A549 treated with Hydrocortisone at 1 μM for 4 hours (cell line): ENCODE measurements at places on chromosomes 12 and 14. TPM values are rescaled to one million over a fixed set of nuclear protein-coding genes. Genes with fewer than 3 reads are reported as not detected.

The AKAP3 gene
- 0.07 to 0.28 TPM (median 0.13 TPM) in 5 replicates for total RNA-seq

The ABCD2 gene
- not detected in 5 replicates for total RNA-seq

The SAMD15 gene
- total RNA-seq, result 1.2 to 2.6 TPM (median 1.6 TPM) in 5 replicates

The FGF23 gene
- not detected in 5 replicates for total RNA-seq

The SRGAP1 gene
- 9.6 to 12.8 TPM (median 10.2 TPM) in 5 replicates for total RNA-seq

The EPYC gene
- not detected in 5 replicates for total RNA-seq

The SART3 gene
- total RNA-seq, result 37.6 to 56.5 TPM (median 39.2 TPM) in 5 replicates

The LUM gene
- 0.06 to 0.33 TPM (median 0.23 TPM) in 5 replicates for total RNA-seq

The SMIM41 gene
- total RNA-seq, result not detected in 5 replicates

The PLA2G1B gene
- not detected in 5 replicates for total RNA-seq

The TSHR gene
- total RNA-seq, result not detected in 5 replicates

The TEX52 gene
- not detected in 5 replicates for total RNA-seq

The PMEL gene
- total RNA-seq, result 0.47 to 1.4 TPM (median 1.0 TPM) in 5 replicates
